ENCODE measurements at places on chromosomes 1 and 21.

DNA sequence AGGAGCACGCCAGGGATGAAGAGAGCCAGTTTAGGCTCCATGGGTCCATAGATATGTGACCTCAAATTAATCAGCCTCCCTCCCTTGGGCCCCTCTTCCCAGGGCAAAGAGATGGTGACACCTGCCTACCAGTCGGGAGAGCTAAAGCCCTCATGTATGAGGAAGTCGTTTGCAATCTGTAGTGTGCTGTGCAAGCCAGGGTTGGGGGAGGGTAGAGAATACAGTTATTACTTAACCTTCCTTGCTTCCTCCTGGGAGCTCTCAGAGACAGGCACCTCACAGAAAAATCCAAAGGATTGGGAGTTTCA lies 4.0 kb downstream of the PGLYRP4 start:
- DNase-seq, result no peak
- no peak overlapping the region for H3K27ac ChIP-seq
- H3K36me3 ChIP-seq, result no peaks in the 10 kb centered on the region
- no peak overlapping the region for H3K4me3 ChIP-seq
- peaks cover 26% of the 10 kb centered on the region for H3K27me3 ChIP-seq

DNA sequence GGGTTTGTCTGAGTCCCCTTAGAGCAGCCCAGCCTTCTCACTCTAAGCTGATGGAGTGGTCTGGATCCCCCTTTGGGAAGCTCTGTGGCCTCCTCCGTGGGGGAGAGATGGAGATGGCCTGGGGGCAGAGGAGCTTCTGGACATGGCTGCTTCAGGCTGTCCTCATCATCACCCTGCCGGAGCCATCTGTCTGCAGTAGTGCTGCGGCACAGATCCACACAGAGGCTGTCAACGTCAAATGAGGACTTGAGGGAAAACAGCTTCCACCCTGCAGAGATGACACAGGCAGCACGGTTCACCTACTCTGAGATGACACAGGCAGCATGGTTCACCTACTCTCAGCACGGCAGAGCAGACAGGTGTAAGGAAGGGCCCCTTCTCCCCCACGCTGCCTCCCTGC lies 134.3 kb downstream of the IGSF21 start:
- H3K4me3 ChIP-seq, result no peak overlapping the region
- no peaks in the 10 kb centered on the region for H3K36me3 ChIP-seq
- no peaks in the 10 kb centered on the region for H3K27me3 ChIP-seq
- DNase-seq, result no peak
- no peaks in the 10 kb centered on the region for H3K4me1 ChIP-seq

- no peaks in the 10 kb centered on the region for H3K36me3 ChIP-seq
- no peak for DNase-seq
- H3K27me3 ChIP-seq, result peaks cover 4% of the 10 kb centered on the region
- no peak overlapping the region for H3K27ac ChIP-seq
- peaks cover 6% of the 10 kb centered on the region for H3K4me1 ChIP-seq
Measured at GRCh38 chr21:41622831-41623548, 115.0 kb upstream of the TMPRSS2 start.

DNA sequence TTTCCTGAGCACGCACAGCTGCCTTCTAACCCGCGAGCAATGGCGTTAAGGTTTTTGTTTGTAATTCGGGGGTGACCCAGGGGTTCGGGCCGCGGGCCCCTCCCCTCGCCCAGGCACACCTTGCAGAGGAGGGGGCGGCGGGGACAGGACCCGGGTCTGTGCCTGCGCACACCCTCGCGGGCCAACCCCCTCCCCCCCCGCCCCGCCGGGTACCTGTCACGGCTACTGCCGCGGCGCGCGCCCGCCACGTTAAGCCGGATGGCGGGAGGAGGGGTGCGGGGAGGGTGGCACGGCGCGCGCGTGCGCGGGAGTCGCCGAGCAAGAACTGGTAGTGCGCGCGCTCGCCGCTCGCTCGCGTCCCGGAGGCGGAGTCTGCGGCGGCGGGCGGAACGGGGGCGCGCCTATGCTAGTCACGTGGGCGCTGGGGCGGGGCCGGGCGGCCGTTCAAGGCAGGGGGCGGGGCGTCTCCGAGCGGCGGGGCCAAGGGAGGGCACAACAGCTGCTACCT lies at the start of gene TPTE:
TPTE (plus strand) TSS at position 493 of the 508 bp plus-strand sequence. CDS start 17,141 bp downstream, outside the sequence.
- peaks cover 6% of the 10 kb centered on the region for H3K36me3 ChIP-seq
- H3K4me1 ChIP-seq, result no peaks in the 10 kb centered on the region
- no peak within 1 kb of the TSS for H3K27ac ChIP-seq
- DNase-seq, result no peak

GRCh38 chr1:226915672-226915995 lies 24.5 kb upstream of the COQ8A start:
- no peak for DNase-seq
- H3K27me3 ChIP-seq, result no peaks in the 10 kb centered on the region
- H3K27ac ChIP-seq, result peak overlapping the region; percentile 24
- peaks cover 17% of the 10 kb centered on the region for H3K4me1 ChIP-seq
- H3K36me3 ChIP-seq, result no peaks in the 10 kb centered on the region
